Thyroid gland (tissue), 4 donors: ENCODE measurements at places on chromosomes 12 and 14.

GRCh38 chr12:23950775-23951451 is 1.4 kb upstream of the SOX5 start:
- DNase-seq = peak; percentile 24

- peak; percentile 67 for DNase-seq
Measured at GRCh38 chr12:82896979-82897378, 210.3 kb downstream of the TMTC2 start.

- no peak for DNase-seq
Measured at GRCh38 chr12:23564451-23565152, 384.9 kb downstream of the SOX5 start.

GRCh38 chr14:52043690-52044089 is 25.2 kb downstream of the NID2 start:
- DNase-seq = peak; percentile 57

DNA sequence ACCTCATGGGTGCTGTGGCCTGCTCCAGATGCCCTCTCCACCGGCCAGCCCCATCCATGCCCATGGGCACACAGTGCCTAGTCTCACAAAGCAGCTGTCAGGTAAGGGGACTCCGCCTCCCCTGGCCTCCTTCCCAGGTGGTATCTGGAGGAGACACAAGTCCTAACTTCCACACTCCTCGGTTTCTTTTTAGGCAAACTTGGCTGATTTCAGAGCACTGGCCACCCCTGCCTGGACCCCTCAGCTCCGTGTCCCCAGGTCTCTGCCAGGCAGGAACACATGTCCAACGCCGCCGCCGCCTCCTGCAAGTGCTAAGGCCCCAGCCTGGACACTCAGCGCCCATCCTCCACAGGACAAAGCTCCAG is 324.1 kb upstream of the DIO3 start:
- DNase-seq = no peak

- no peak for DNase-seq
Measured at GRCh38 chr12:47362126-47362705, 282.5 kb upstream of the AMIGO2 start.

DNA sequence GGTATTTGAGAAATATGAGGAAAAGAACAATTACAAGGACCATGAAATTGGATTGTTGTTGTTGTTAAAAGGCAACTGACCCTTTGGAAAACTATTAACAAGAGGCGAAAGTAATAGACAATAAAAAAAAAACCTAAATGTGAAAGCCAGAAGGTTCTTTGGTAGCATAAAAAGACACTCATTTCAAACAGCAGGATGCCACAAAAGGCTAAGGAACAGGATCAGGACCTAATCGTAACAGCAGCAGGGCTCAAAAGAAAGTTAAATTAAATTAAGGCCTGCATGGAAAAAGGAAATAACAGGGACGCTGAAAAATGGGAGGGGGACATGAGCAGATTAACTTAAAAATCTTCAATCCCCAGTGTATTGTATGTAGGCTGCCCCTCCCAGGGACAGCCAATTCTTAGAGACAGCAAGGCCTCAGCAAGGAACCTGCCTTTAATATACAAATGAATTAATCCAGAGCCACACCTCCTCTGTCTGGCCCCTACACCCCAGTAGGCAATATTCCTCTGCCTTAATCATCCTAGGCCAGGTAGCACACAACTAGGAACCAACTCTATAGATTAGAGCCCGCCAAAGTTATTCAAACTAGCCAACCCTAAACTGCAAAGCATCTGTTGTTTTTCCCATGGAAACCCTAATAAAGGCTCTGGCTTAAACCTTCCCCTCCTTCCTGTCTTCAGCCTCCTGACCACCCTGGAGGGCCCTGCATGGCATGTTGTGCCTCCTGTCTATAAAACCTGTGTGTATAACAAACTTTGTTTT is 28.4 kb upstream of the AP4S1 start:
- no peak for DNase-seq

DNA sequence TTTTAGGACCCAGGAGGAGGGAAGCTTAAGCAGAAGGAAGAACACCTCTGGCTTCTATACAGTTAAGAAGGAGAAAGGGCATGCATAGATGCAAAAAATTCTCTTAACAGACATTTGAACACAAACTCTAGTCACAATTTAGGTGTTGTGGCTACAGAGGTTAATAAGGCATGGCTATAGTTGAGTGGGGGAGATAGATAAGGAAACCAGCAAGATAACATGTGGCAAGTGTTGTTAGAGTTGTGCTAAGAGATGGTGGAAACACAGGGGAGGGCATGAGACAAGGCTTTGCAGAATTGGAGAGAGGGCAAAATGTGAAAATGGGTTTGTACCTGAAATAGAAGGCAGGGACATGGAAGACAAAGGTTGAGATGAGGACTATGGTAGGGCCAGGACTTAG is 88.9 kb downstream of the MSRB3 start:
- no peak for DNase-seq

- DNase-seq = no peak
Measured at GRCh38 chr14:77194706-77195105, 13.1 kb downstream of the TMEM63C start.

DNA sequence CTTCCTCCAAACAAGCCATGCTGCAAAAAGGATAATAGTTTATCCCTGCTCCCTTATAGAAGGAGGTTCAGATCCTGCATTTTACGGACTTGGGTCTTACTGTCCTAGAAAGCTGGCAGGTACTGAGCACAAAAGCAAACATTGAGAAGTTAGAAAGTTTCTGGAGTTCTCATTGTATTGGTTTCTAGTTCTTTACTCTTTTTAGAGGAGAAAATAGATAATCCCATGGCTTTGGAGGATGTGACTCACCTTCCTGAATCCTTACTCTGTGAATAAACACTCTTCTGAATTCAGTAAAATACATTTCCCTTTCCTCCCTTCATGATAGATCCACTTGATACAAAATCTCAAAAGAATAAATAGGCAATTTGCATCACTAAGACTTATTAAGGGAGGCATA is 188.9 kb downstream of the NPAS3 start:
- no peak for DNase-seq
